Thymus (tissue), 14 donors: ENCODE measurements at places on chromosomes 6 and 20. TPM values are rescaled to one million over a fixed set of nuclear protein-coding genes. Genes with fewer than 3 reads are reported as not detected.
A peak's percentile ranks its signal among the peaks of the same experiment; 100 is the strongest.

- no peaks in the 10 kb centered on the region for H3K27me3 ChIP-seq
- no peak overlapping the region for H3K4me3 ChIP-seq
- H3K36me3 ChIP-seq: no peaks in the 10 kb centered on the region
- DNase-seq: no peak
- H3K4me1 ChIP-seq: no peaks in the 10 kb centered on the region
Observed at GRCh38 chr6:84653027-84653551, 111.3 kb downstream of the TBX18 start.

SEMG1 gene
- 0.24 TPM for total RNA-seq

CD93 gene
- 19.8 TPM for total RNA-seq

HMGCLL1 gene
- 0.42 TPM for total RNA-seq

DNA sequence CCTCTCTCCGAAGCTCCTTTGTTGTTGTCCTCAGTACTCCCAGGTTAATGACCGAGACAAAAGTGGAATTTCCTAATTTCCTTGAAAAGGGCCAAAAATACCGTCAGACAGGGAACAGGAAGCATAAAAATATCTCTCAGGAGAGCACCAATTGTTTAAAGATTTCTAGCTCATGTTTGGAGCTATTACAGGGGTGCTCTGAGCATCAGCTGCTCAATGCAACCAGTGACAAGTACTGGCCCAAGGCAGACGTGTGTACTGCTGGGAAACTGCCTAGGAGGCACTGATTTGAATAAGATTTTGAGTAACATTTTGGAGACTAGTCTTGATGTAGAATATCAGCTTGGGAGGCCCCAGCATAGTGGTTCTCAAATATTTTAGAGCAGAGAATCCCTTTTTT lies 17.3 kb downstream of the LAMA4 start:
- no peak overlapping the region for H3K27ac ChIP-seq
- no peaks in the 10 kb centered on the region for H3K27me3 ChIP-seq
- no peak for DNase-seq
- H3K4me3 ChIP-seq: no peak overlapping the region
- no peaks in the 10 kb centered on the region for H3K36me3 ChIP-seq

DNA sequence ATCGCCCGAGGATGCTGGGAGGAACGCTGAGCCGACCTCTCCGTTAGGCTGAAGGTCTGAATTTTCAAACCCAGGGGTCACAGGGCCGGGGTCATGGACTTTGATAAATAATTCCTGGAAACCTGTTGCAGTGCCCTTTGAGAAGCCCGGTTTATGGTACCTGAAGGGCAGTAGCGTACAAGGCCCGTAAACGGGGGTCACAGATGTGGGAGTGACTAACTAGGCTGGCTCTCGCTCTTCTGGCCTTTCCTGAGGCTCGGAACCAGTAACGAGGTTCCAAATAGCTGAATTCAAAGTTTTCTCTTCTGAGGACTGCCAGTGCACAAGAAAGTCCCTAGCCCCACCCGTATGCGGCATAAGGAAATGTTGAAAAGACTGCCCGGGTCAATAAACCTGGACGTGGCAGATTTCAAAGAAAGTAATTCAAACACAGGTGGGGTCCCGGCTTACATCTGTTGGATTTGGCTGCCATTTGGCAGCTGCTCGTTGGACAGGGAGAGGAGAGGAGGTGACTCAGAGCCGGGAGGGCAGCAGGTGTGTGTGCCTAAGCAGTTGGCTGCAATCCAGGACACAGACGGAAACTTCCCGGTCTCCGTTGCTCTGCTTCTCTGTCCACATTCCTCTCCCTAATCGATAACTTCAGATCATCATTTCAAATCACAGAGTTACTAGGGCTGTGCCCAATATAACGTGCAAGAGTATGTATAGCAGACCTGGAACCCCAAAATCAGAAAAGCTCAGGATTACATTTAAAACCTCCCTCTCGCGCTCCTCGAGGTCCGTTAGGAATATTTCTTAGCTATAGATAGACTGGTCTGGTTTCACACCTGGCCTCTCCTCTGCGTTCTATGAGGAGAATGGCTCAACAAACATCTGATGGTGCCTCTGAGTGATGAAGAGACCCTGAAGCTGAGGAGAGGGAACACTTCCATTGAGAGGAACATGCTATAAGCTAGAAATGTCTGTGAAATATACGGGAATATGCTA lies 765 bp upstream of the GMDS start:
- DNase-seq: no peak
- no peaks in the 10 kb centered on the region for H3K27me3 ChIP-seq

DNA sequence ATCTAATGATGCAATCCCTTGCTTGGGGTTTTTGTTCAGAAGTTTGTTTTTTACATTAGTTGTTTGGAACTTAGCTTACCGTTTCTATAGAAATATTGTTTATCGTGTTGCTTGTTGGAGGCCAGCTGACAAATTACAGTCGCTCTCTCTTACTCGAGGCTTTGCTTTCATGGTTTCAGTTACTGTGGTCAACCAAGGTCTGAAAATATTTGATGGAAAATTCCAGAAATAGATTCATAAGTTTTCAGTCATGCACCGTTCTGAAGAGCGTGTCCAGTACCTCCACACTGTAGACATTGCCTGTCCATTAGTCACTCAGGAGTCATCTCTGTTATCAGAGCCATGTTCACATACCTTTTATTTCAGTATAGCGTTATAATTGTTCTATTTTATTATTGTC lies 47.9 kb downstream of the DEK start:
- H3K27me3 ChIP-seq: no peaks in the 10 kb centered on the region
- H3K36me3 ChIP-seq: peaks cover 25% of the 10 kb centered on the region
- no peak for DNase-seq
- no peak overlapping the region for H3K27ac ChIP-seq

GRCh38 chr6:35141007-35141655 lies at the start of gene TCP11:
TSS of gene TCP11 (minus strand) at chr6:35141339. CDS start at chr6:35140870, 469 bp downstream.
- H3K27me3 ChIP-seq: peaks cover 28% of the 10 kb centered on the region
- H3K4me3 ChIP-seq: peak within 1 kb of the TSS; percentile 41
- no peaks in the 10 kb centered on the region for H3K36me3 ChIP-seq
- no peak for DNase-seq
- H3K4me1 ChIP-seq: peaks cover 15% of the 10 kb centered on the region
- H3K27ac ChIP-seq: no peak within 1 kb of the TSS

BPI gene
- 2.1 TPM for total RNA-seq

DNA sequence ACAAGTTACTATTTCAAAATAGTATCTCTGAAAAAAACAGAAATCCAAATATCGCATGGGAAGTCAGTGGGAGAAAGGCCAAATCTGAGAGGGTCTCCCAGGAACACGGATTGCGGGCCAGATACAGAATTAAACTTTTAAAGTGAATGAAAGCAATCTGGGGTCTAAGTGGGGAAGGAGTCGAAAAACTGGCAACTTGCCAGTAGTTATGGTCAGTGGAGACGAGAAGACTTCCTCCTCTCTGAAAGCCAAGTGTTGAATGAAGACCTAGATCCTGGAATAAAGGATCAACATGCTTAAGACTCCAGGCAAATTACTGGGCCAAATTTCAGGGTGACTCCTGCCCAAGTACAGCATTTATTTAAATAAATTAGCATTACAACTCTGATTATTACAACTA lies 123.6 kb downstream of the BFSP1 start:
- H3K27ac ChIP-seq: no peak overlapping the region
- no peaks in the 10 kb centered on the region for H3K36me3 ChIP-seq
- DNase-seq: no peak
- no peak overlapping the region for H3K4me3 ChIP-seq
- no peaks in the 10 kb centered on the region for H3K4me1 ChIP-seq
- no peaks in the 10 kb centered on the region for H3K27me3 ChIP-seq

DNA sequence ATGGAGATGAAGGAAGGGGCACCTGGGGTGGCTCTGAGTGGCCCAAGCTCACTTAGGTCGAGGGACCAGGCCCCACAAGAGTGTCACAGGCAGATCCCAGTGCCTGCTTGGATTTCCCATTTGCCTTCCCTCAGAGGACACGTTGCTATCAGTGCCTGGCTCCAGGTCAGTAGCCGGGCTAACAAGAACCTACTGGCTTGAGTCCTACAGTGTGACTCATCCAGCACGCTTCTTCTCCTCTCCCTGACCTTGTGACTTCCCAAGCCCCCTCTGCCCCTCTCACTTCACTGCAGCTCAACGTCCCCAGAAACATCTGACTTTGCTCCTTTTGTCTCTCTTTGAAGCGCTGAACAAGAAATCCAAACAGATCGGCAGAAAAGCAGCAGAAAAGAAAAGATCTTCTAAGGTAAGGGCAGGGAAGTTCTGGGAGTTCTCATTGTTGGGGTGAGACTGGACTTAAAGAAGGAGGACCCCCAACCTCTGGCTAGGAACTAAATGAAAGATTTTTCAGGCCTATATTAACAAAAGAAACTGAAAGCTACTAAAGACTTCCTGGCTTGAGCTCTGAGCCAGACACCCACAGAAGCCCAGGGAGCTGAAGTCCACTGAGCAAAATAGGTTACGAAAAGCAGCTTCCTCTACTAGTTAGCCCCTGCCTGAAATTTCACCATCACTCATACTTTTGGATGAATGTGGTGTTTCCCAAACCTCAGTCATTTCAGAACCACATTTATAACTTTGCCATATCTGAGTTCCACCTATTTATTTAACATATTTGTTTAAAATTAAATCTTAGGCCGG lies 21.5 kb downstream of the ASIP start:
- no peaks in the 10 kb centered on the region for H3K27me3 ChIP-seq
- no peak for DNase-seq
- H3K4me3 ChIP-seq: no peak overlapping the region
- H3K4me1 ChIP-seq: no peaks in the 10 kb centered on the region
- H3K36me3 ChIP-seq: no peaks in the 10 kb centered on the region
- H3K27ac ChIP-seq: no peak overlapping the region

NNAT gene
- 19.9 TPM for total RNA-seq

DNA sequence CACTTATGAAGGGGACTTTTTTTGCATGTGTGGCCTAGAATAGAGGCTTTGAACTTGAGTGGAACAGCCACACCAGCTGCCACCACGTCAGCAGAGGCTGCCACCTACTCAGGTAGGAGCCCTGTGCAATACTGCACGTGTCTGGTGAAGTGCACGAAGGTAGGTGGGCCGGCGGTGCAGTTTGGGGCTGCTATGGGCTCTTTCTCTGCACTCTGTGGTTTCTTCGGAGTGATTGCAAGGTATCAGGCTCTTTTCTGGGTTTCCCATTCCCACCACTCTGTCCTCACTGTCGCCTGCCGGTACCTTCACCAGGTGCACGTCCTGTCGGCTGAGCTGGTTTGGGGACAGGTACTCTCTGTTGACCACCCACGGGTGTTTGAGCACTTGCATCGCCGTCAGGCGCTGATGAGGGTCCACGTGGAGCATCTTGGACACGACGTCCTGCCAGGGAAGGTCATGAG lies 30.8 kb upstream of the MPC1 start:
- H3K27me3 ChIP-seq: no peaks in the 10 kb centered on the region
- no peaks in the 10 kb centered on the region for H3K36me3 ChIP-seq
- DNase-seq: no peak

DNA sequence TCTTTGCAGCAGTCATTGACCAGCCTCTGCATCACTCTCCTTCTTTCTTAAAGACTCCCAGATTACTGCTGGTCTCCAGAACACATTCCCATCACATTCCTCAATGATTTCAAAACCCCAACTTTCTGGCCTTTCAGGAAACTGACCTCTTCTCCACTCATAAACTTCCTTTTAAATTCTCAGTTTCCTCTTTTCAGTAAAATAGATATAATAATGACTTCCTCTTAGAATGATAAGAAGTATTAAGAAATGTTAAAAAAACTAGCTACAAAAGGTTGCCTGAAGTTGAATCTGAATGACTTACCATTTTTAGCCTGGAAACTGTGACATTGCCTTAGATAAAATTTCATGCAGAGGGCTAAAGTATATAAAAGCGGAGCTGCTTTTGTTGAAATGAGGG lies 239.3 kb downstream of the OGFRL1 start:
- H3K36me3 ChIP-seq: no peaks in the 10 kb centered on the region
- H3K27me3 ChIP-seq: no peaks in the 10 kb centered on the region
- no peak for DNase-seq
- no peaks in the 10 kb centered on the region for H3K4me1 ChIP-seq

DNA sequence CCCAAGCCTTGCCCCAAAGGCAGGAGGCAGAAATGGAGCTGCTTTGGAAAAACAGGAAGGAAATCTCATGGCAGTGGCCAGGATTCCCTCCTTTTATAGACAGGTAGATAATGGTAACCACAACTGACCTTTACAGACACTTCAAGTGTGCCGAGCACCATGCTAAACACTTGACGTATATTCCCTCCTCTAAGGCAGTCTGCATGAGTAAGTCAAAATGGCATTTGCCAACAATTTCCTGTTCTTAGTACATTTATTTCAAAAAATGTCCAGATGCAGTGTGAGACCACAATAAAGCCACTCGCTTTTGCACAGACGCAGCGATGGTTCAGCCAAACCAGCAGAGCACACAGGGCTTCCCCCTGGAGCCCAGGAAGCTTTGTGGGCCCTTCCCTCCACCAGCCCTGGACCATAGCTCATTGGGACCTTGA lies 16.5 kb upstream of the GPR6 start:
- H3K4me3 ChIP-seq: no peak overlapping the region
- no peak overlapping the region for H3K27ac ChIP-seq
- H3K4me1 ChIP-seq: no peaks in the 10 kb centered on the region
- no peaks in the 10 kb centered on the region for H3K27me3 ChIP-seq

PLEKHG1 gene
- total RNA-seq: 27.2 TPM

HLA-DPA1 gene
- total RNA-seq: 700 TPM

DNA sequence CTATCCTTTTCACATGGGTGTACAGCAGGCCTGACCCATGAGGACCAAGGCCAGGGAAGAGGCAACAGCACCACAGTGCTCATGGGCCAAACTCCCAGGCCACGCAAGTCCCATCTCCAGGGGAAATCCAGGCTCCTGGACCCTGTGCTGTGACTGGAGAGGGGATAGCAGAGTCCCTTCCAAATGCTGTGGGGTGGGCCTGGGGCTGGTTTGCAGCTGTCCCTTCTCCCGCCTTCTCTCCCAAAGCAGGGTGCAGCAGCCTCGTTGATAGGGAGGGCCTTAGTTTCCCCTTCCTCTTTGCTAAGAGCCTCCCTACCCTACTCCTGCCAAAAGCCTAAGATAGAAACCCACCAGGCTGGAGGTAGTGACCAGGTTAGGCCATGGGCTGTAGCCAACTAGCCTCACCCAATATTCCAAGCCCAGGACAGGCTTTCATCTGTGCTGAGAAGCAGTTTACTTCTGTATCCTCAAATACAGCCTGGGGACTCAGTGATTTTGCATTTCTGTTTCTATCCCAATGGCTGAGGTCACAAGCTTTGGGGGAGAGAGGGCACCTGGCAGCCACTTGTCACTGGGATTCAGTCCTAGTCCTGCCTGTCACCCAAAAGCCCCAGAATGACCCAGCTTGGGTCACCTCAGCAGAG lies 1.4 kb downstream of the CTSZ start:
- no peak for DNase-seq
- peaks cover 18% of the 10 kb centered on the region for H3K4me1 ChIP-seq
- no peaks in the 10 kb centered on the region for H3K36me3 ChIP-seq
- H3K4me3 ChIP-seq: peak overlapping the region; percentile 33
- peak overlapping the region; percentile 26 for H3K27ac ChIP-seq
